ENCODE measurements at places on chromosomes 7 and 10.

DNA sequence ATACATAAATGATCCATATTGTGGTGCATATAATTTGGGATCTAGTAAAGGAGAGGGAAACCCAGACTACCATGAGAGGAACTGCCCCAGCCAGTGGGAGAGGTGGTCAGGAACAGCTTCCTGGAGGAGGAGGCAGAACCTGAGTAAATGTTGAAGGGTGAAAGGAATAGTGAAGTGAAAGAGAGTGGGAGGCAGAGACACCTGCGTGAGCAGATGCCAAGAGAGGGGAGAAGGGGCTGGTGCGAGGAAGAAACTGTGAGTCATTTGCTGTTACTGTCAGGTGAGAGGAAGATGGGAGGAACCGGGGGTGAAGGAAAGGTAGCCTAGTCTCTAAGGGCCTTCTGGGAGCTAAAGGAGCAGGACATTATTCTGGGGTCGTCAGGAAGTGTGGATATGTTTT, 294.8 kb downstream of the GRID1 start:
- no peak overlapping the region for H3K27ac ChIP-seq
- H3K4me3 ChIP-seq, result no peak overlapping the region
- no peaks in the 10 kb centered on the region for H3K36me3 ChIP-seq
- no peaks in the 10 kb centered on the region for H3K4me1 ChIP-seq

DNA sequence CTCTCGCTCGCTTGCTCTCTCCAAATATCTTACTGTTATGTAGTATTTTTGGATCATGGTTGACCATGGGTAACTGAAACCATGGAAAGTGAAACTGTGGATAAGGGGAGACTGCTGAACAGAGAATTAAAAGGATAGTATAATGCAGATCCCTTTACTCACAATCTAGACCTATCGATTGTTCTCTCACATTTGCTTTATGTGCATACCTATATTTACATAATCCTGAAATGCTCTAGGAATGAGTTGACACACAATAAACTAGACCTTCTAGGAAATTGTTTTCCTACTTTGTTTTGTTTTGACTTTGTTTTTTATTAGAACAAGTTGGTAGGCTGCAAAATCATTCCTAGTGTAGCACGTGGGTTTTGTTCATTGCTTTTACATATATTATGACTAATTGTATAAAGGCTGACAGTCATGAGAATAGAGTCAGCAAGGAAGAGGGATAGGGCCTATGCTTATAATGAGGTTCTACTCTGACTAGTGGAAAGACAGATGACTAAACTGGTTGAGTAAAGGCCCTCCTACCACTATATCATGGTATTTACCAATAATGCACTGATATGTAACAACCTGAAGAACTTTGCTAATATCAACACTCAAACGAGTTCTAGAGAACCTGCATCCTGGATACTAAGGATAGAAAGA, 175.3 kb upstream of the TARP start:
- no peak for DNase-seq
- no peak overlapping the region for H3K27ac ChIP-seq
- peaks cover 25% of the 10 kb centered on the region for H3K27me3 ChIP-seq
- no peaks in the 10 kb centered on the region for H3K36me3 ChIP-seq
- H3K4me3 ChIP-seq, result no peak overlapping the region

DNA sequence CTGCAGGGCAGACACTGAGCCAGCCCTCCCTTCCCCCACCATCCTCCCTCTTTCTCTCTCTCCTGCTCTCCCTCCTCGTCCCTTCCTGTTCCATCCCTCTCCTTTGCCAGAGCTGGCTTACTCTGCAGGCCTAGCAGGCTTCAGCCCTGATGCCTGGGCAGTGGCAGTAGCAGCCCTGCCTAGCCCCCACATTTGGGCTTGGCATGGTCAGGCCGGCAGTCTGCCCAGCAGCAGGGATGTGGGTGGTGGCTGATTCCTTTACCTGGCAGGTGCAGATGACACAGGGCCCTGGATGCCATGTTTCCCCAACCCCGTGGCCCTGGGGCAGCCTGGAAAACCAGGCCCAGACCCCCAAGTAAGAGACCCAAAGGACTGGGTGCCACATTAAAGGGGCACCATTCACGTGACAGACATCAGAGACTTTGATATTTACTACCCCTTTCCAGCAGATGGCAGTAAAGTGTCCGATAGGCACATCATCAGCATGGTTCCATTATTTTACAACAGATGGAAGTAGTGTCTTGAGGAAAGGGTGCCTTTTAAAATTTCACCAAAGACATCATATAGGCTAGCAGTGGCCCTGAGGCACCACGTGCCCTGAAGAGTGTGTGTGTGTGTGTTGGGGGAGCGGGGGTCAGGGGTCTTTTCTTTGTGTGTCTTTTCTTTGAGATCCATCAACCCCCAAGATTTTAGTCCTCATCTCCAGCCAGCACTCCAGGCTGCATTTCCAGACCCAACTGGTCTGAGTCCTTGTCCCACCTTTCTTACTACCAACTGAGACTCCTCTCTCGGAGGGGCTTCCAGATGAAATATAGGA, 5.9 kb downstream of the KCP start:
- peaks cover 6% of the 10 kb centered on the region for H3K4me1 ChIP-seq
- H3K4me3 ChIP-seq, result no peak overlapping the region
- peaks cover 2% of the 10 kb centered on the region for H3K36me3 ChIP-seq
- peaks cover 53% of the 10 kb centered on the region for H3K27me3 ChIP-seq

DNA sequence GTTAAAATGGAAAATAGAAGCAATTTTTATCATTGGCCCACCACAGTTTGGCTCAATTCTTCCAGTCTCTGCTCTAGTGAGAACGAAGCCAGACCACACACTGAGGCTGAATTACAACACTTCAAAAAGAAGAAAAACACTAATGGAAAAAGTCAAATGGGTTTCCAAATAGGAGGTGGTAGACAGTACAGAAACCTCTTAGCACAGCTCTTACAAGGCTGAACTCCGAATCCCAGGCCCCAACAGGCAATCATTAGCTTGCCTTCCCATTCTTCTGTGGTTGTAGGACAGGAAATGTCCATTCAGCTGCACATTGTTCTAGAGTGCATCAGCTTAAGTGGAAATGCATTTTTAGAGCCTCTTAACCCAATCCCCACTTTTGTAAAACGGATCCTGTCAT, 115.1 kb upstream of the MEOX2 start:
- no peaks in the 10 kb centered on the region for H3K36me3 ChIP-seq
- H3K4me3 ChIP-seq, result no peak overlapping the region
- no peaks in the 10 kb centered on the region for H3K27me3 ChIP-seq
- no peak for DNase-seq

DNA sequence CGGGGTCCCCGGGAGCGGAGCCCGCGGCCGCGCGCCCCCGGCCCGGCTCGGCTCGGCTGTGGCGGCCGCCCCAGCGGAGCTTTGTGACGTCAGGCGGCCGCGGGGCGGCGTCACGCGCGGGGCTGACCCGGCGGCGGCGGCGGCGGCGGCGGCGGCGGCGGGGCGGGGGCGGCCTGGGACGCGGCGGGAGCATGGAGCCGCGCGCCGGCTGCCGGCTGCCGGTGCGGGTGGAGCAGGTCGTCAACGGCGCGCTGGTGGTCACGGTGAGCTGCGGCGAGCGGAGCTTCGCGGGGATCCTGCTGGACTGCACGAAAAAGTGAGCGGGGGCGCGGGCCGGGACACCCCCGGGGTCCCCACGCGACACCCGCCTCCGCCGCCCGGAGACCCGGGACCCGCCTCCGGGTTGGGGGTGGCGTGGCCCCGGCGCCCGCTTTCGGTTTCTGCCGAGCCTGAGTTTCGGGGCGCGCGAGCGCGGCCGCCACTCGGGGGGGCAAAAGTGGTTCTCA, at the start of gene PWWP2B:
PWWP2B (plus strand) TSS at position 165 of the 506 bp plus-strand sequence; CDS start at position 192, 27 bp downstream.
- H3K4me1 ChIP-seq, result peaks cover 11% of the 10 kb centered on the region
- no peaks in the 10 kb centered on the region for H3K36me3 ChIP-seq

DNA sequence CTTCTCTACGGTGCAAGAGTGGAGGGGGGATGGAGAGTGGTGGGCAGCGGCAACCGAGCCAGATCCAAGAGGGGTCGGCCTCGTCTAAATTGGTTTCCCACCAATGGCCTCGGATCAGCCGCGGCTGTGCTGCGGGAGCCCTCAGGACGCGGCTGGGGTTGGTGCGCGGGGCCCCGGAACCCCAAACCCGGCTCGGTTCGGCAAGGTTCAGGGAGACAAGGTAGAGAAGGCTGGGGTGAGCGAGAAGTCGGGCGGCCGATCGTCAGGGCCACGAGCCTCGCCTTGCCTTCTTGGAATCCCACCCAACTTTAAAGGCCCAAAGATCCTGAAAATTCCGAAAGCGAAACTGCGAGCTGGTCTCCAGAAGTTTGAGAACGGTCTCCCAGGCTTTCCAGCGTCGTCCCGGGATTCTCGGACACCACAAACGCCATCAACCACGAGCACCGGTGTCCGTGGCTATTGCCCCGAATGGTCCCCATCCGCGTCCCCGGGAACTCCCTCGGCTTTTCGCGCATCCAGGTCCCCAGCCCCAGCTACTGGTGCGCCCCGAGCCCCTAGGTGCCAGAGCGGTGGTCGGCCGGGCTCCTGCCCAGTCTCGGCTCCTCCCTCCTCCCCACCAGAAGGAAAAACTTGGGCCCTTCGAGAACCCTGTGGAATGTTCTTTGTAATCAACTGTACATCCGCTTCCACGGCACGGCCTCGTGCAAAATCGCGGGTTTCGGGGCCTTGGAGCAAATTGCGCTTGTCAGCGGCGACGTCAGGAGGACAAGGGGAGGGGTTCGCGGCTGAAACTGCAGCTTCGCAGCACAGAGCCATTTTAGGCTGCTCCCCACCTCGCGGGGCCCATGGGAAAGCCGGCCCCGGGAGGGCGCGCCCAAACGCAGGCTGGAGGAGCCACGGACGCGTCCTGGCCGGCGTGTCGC, 3.2 kb downstream of the SFMBT2 start:
- H3K27ac ChIP-seq, result no peak overlapping the region
- H3K27me3 ChIP-seq, result no peaks in the 10 kb centered on the region
- H3K36me3 ChIP-seq, result no peaks in the 10 kb centered on the region
- peak overlapping the region; percentile 98 for H3K4me3 ChIP-seq
- no peak for DNase-seq

DNA sequence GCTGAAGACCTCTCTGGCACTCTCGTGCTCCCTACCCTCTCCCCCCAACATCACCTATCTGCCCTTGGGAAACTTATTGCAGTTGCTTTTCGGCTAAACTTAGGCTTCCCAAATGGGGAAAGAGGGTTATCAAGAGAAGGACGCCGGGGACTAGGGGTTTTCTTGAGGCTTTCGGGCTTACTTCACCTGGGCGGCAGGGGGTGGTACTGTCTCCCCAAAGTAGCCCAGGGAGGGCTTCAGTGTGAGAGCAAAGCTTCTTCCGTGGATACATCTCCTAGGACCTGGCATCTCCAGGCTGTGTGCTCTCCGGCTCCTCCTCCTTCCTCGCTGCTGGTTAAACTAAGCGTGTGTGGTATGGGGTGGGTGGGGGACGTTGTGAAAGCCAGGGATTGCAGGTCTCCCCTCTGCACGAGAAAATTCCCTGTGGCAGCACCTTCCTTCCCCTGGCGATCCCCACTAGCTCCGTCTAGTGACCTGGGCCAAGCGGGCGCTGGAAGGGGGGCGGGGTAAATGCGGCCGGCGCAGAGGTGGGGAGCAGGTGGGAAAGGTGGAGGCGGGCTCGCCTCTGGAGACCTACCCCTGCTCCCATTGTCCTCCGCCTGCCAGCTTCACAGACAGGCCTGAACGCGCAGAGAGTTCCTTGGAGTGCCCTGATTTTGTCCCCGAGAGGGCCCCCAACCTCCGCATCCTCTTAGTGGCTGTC, 1.1 kb downstream of the PLXDC2 start:
- peak overlapping the region; percentile 36 for H3K4me3 ChIP-seq
- H3K27ac ChIP-seq, result no peak overlapping the region
- peaks cover 21% of the 10 kb centered on the region for H3K27me3 ChIP-seq
- no peaks in the 10 kb centered on the region for H3K4me1 ChIP-seq

DNA sequence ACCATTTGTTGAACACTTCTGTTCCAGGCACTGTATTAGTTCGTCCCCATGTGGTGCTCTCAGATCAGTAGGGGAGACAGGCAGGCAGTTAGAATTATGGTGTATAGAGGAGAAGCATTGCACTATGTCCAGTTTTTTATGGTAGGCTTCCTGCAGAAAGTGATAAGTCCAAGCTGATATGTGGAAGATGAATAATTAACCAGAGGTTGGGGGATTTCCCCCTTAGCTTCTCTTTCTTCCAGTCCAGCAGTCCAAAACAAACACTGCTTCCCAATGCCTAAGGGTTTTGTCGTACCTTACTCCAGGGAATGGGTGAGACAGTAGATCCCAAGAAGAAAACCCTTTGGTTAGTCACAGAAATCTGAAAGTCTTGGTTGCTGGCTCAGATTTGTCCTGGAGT, 19.2 kb downstream of the HIF1AN start:
- peak overlapping the region; percentile 8 for H3K27ac ChIP-seq
- H3K36me3 ChIP-seq, result peaks cover 12% of the 10 kb centered on the region
- H3K4me3 ChIP-seq, result no peak overlapping the region
- peaks cover 6% of the 10 kb centered on the region for H3K27me3 ChIP-seq
- H3K4me1 ChIP-seq, result peaks cover 11% of the 10 kb centered on the region

GRCh38 chr10:61024856-61025201, 80.8 kb upstream of the RHOBTB1 start:
- H3K27me3 ChIP-seq, result peaks cover 49% of the 10 kb centered on the region
- H3K27ac ChIP-seq, result no peak overlapping the region
- DNase-seq, result no peak
- H3K36me3 ChIP-seq, result no peaks in the 10 kb centered on the region
- H3K4me1 ChIP-seq, result no peaks in the 10 kb centered on the region

- peaks cover 10% of the 10 kb centered on the region for H3K27me3 ChIP-seq
- no peak overlapping the region for H3K4me3 ChIP-seq
- DNase-seq, result peak; percentile 2
- H3K4me1 ChIP-seq, result peaks cover 31% of the 10 kb centered on the region
- no peaks in the 10 kb centered on the region for H3K36me3 ChIP-seq
These were observed 41.1 kb downstream of the RASGEF1A start for GRCh38 chr10:43225787-43226153.

- DNase-seq, result no peak
- H3K27me3 ChIP-seq, result no peaks in the 10 kb centered on the region
- H3K27ac ChIP-seq, result peak overlapping the region; percentile 14
These were observed 108.7 kb upstream of the ADAM12 start for GRCh38 chr10:126496771-126497545.

DNA sequence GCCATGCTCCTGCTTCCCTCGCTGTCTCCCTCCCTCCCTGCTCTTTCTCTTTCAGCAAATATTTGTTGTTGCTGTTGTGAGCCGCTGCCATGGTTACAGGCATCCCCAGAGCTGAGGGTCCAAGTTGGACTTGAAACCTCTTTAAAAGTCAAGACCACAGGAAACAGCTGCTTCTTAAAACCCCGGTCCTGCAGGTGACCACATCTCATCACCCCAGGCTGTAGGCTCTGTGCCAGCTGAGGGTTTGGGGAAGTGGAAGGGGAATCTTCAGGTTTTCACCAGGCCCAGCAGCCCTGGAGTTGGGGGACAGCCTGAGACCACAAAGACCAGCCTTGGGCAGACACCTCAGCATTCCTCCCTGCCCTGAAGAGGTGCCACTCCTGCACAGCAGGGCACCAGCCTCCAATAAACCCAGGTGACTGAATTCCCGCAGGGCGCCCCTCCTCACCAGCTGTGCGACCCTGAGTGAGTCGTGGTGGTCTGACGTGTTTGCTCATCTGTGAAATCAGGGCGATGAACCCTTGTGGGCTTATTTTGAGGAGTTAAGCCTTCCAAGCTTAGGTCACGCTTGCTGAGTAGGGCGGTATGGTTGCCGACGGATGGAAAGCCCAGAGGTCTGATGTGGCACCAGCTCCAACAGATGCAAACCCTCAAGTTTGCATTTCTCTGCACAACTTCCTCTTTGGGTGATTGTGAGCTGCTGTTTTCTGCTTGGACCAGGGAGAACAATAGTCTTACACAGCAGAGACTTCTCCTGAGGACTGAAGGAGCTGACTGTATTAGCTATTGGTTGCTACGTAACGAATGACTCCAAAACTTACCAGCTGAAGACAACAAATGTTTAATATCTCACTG, 24.8 kb downstream of the NPTX2 start:
- peaks cover 5% of the 10 kb centered on the region for H3K27me3 ChIP-seq
- H3K4me1 ChIP-seq, result no peaks in the 10 kb centered on the region
- no peak overlapping the region for H3K27ac ChIP-seq
- H3K36me3 ChIP-seq, result no peaks in the 10 kb centered on the region
- DNase-seq, result no peak
- H3K4me3 ChIP-seq, result no peak overlapping the region
